ENCODE measurements at places on chromosomes 11 and 22. TPM values are rescaled to one million over a fixed set of nuclear protein-coding genes. Genes with fewer than 3 reads are reported as not detected.

GRIK4 gene
- total RNA-seq: 1.7 TPM

KIRREL3 gene
- 1.1 TPM for total RNA-seq

PKP3 gene
- total RNA-seq: 45.7 TPM

CPSF7 gene
- total RNA-seq: 103 TPM

OR8D1 gene
- not detected for total RNA-seq

OR10D3 gene
- 0.23 TPM for total RNA-seq

BTBD18 gene
- not detected for total RNA-seq

HOATZ gene
- 0.72 TPM for total RNA-seq

VPREB1 gene
- not detected for total RNA-seq

HBD gene
- not detected for total RNA-seq

LINC01488 gene
- not detected for total RNA-seq

TRPT1 gene
- total RNA-seq: 50.5 TPM

RAG2 gene
- total RNA-seq: not detected

CASP5 gene
- total RNA-seq: not detected

AGBL2 gene
- 3.6 TPM for total RNA-seq

OSM gene
- total RNA-seq: not detected

OR51E2 gene
- total RNA-seq: not detected

GLYATL1 gene
- total RNA-seq: 6.3 TPM

TCN1 gene
- not detected for total RNA-seq

ZNF280B gene
- 10.6 TPM for total RNA-seq

GDPD4 gene
- not detected for total RNA-seq

TRPM5 gene
- total RNA-seq: not detected
